ENCODE measurements at places on chromosomes 3 and 15. TPM values are rescaled to one million over a fixed set of nuclear protein-coding genes. Genes with fewer than 3 reads are reported as not detected.

GRCh38 chr3:146166415-146166821 lies 5.4 kb upstream of the PLOD2 start:
- H3K4me1 ChIP-seq, result peaks cover 41% of the 10 kb centered on the region
- peak overlapping the region; percentile 1 for H3K27ac ChIP-seq
- H3K36me3 ChIP-seq, result no peaks in the 10 kb centered on the region
- no peaks in the 10 kb centered on the region for H3K27me3 ChIP-seq

Gene NAALADL2
- 1.8 TPM for polyA plus RNA-seq

- no peaks in the 10 kb centered on the region for H3K27me3 ChIP-seq
- no peaks in the 10 kb centered on the region for H3K4me1 ChIP-seq
- H3K4me3 ChIP-seq, result no peak overlapping the region
- DNase-seq, result no peak
Observed at GRCh38 chr15:67564968-67565345, 22.5 kb downstream of the MAP2K5 start.

DNA sequence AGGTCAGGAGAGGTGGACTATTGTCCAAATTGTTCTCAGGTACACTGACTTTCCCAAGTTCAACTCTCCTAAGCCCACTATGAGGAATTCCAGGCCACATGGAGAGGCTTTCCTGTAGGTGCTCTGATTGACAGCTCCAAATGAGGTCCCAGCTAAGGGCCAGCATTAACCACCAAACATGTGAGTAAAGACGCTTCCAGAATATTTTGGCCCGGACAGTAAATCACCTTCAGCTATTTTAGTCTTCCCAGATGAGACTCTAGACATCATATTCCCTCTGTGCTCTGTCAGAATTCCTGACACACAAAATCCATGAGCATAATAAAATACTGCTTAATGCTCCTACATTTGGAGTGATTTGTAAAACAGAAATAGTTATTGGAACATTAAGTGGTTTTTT lies 135.5 kb downstream of the TGFBR2 start:
- H3K27ac ChIP-seq, result no peak overlapping the region
- no peaks in the 10 kb centered on the region for H3K36me3 ChIP-seq
- no peak overlapping the region for H3K4me3 ChIP-seq
- peaks cover 12% of the 10 kb centered on the region for H3K4me1 ChIP-seq

GRCh38 chr3:71101626-71102025 lies 481.9 kb downstream of the FOXP1 start:
- H3K36me3 ChIP-seq, result no peaks in the 10 kb centered on the region
- H3K4me1 ChIP-seq, result peaks cover 83% of the 10 kb centered on the region
- H3K27ac ChIP-seq, result peak overlapping the region; percentile 80

Gene MINAR1
- polyA plus RNA-seq, result not detected

Gene LYZL4
- polyA plus RNA-seq, result not detected

DNA sequence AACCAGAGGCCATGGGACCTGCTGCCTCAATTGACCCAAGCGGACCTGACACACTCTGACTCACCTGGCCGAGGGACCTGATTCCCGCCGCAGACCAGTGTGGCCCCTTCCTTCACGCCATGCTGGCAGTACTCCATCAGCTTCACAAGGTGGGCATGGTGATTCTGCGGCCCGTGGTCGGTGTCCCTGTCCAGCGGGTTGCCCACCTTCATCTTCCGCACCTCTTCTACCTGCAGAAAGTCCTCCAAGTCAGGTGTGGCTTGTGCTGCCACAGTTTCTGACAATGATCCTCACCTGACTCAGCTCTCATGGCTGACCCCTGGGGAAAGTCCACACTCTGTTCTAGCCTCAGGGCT lies 25.9 kb upstream of the SLC41A3 start:
- H3K27me3 ChIP-seq, result no peaks in the 10 kb centered on the region
- H3K4me1 ChIP-seq, result no peaks in the 10 kb centered on the region
- H3K4me3 ChIP-seq, result no peak overlapping the region
- H3K36me3 ChIP-seq, result no peaks in the 10 kb centered on the region

DNA sequence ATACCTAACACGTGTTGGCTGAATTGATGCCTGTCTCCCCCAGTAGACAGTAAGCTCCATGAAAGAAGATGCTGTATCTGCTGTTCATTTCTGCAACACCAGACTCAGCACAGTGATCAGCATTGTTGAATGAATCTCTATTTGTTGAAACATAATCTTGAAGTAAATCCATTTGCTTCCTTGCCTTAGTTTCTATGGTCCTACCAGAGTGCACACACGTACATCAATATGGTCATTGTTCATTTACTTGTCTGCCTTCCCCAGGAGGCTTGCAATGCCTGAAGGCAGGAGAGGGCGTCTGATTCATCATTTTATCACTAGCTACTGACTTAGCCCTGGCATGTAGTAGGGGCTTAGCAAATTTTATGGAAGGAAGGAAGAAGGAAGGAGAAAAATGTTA lies 19.2 kb downstream of the RBP2 start:
- DNase-seq, result no peak
- no peak overlapping the region for H3K27ac ChIP-seq
- no peaks in the 10 kb centered on the region for H3K27me3 ChIP-seq
- no peaks in the 10 kb centered on the region for H3K36me3 ChIP-seq

GRCh38 chr3:143188881-143189280 lies 69.3 kb downstream of the CHST2 start:
- no peaks in the 10 kb centered on the region for H3K4me1 ChIP-seq
- no peak overlapping the region for H3K27ac ChIP-seq
- no peak overlapping the region for H3K4me3 ChIP-seq
- no peaks in the 10 kb centered on the region for H3K36me3 ChIP-seq
- H3K27me3 ChIP-seq, result no peaks in the 10 kb centered on the region

GRCh38 chr3:20052851-20053250 lies 12.6 kb downstream of the KAT2B start:
- H3K4me3 ChIP-seq, result no peak overlapping the region
- peaks cover 43% of the 10 kb centered on the region for H3K4me1 ChIP-seq
- no peaks in the 10 kb centered on the region for H3K27me3 ChIP-seq
- H3K27ac ChIP-seq, result no peak overlapping the region
- DNase-seq, result no peak

DNA sequence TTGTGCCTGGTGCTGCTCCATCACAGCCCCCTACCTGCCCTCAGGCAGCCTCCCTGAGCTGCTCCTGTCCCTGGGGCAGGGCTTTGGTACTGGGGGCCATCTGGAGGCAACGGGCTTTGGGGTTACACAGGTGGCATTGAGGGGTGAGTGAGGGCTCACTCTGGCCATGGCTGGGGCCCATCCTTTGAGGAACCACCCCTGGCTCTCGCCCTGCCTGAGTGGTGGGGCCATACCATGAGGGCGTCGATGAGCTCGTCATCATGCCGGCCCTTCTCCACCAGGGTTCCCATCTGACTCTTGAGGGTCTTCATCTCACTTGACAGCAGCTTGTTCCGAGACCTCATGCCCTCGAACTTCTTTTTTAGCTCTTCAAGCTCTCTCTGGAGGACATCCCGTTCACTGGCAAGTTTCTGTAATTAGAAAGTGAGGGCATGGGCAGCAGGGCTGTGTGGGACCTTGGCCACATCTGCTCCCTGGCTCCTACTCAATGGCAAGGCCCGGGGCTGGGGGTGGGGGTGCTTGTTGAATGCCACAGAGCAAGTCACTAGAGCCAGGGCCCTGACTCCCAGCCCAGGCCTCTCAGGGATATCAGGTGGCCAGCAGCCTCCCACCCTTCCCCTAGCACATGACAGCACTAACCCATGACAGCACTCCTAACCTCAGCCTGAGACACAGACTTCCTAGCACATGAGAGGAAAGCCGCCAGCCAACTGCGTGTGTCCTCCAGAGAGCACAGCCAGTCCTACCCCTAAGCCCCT lies 33.5 kb downstream of the CCDC13 start:
- H3K27me3 ChIP-seq, result no peaks in the 10 kb centered on the region
- no peaks in the 10 kb centered on the region for H3K36me3 ChIP-seq
- H3K4me3 ChIP-seq, result no peak overlapping the region

DNA sequence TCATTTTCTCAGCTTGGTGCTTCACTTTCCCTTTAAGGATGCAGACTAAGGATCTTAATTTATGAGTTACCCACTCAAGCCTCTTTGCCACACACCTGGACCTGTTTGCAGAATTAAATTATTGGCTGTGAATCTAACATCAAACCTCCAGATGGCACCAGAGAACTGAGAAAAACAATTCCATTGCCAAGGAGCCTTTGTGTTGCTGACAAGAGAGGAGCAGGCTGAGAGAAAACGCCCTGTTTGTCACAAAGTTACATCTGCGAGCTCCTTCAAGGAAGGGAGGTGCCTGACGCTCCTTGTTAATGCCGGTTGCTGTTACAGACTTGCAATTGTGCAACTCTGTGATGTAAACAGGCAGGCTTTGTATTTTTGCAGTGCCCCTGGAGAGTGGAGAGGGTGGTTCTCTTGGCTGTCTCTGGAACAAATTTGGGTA lies 36.3 kb upstream of the TMC3 start:
- no peak overlapping the region for H3K4me3 ChIP-seq
- H3K27me3 ChIP-seq, result peaks cover 3% of the 10 kb centered on the region
- no peaks in the 10 kb centered on the region for H3K4me1 ChIP-seq
- no peaks in the 10 kb centered on the region for H3K36me3 ChIP-seq

Gene LSAMP
- polyA plus RNA-seq, result 6.5 TPM

DNA sequence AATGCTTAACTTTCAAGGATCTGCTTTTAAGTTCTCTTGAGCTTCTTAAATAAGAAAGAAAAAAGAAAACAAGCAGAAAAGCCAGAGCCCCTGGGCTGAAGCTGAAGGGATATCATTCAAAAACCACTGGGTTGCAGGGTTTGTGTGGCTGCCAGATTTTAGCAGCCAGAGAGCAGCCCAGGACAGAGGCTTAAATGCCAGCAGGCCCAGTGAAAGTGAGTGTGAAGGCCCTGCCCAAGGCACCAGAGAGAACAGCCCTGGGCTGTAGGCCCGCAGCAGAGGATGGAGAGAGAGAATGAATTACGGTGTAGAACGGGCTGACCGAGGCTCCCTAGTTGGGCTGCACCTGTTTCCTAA lies 106.3 kb upstream of the BOC start:
- H3K4me1 ChIP-seq, result peaks cover 15% of the 10 kb centered on the region
- DNase-seq, result peak; percentile 71
- no peaks in the 10 kb centered on the region for H3K27me3 ChIP-seq
- H3K27ac ChIP-seq, result peak overlapping the region; percentile 44

- peaks cover 15% of the 10 kb centered on the region for H3K4me1 ChIP-seq
- no peak overlapping the region for H3K27ac ChIP-seq
- DNase-seq, result no peak
- H3K36me3 ChIP-seq, result no peaks in the 10 kb centered on the region
- H3K27me3 ChIP-seq, result no peaks in the 10 kb centered on the region
- H3K4me3 ChIP-seq, result no peak overlapping the region
Observed at GRCh38 chr15:69744391-69745162, 292.0 kb downstream of the RPLP1 start.

- no peak overlapping the region for H3K27ac ChIP-seq
- no peak for DNase-seq
- H3K27me3 ChIP-seq, result no peaks in the 10 kb centered on the region
- no peaks in the 10 kb centered on the region for H3K36me3 ChIP-seq
Observed at GRCh38 chr15:59232476-59232875, 25.8 kb downstream of the LDHAL6B start.

DNA sequence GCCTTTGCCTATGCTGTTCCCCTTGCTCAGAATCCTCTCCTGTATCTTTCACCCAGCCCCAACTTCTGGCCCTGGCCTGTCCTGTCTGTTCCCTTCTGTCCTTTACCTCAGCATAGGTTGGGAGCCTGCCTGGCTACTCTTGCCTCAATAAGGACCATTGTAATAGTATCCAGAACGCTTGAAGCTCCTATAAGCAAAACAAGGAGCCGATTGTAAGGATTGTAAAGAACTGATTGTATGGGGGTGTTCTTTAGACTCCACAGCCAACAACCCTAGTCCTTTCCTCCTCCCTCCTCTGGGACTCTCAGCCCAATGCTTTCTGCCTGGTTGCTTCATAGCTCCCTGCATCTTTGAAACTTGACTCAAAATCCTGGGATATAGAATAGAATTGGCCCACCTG lies 18.7 kb upstream of the RAD54L2 start:
- H3K27me3 ChIP-seq, result no peaks in the 10 kb centered on the region
- no peaks in the 10 kb centered on the region for H3K36me3 ChIP-seq
- no peak overlapping the region for H3K27ac ChIP-seq
- no peak for DNase-seq
- H3K4me1 ChIP-seq, result no peaks in the 10 kb centered on the region
- H3K4me3 ChIP-seq, result no peak overlapping the region

Gene MKRN2
- polyA plus RNA-seq, result 18.6 TPM

DNA sequence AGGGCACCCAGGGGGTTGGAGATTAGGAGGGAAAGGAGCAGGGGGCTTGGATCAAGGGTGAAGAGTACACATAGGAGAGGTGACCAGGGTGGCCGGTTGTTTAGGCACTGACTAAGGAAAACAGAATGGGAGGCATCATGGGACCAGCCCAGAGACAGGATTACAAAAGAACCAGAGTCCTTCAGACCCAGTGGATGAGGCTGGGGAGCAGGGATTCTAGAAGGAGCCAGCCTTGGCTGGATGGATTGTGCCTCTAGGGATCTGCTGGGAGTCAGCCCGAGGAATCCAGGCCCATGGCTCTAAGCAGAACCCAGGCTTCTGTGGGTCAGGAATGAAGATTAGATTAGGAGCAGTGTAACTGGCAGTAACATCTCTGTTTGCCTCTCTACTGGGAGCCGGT lies 98.6 kb downstream of the ARNT2 start:
- no peak overlapping the region for H3K4me3 ChIP-seq
- H3K4me1 ChIP-seq, result peaks cover 13% of the 10 kb centered on the region
- H3K27ac ChIP-seq, result no peak overlapping the region
- H3K36me3 ChIP-seq, result no peaks in the 10 kb centered on the region

DNA sequence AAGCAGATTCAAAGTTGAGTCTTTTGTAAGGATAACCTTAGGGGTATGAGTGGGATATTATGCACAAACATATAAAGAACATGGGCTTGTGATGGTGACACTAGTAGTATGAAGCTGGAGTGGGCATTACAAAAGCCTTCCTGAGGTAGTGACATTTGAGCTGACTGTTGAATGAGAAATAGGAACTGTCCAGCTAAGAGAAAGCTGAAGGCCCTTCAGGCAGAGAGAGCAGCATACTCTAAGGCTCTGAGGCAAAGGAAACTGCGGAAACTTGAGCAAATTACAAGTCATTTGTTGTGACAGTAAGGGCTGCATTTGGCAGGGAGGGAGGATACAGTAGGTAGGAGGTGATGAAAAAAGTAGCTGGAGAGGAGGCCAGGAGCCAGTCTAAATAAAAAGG lies 190.7 kb upstream of the CD96 start:
- H3K27ac ChIP-seq, result no peak overlapping the region
- DNase-seq, result no peak
- no peaks in the 10 kb centered on the region for H3K4me1 ChIP-seq
- no peaks in the 10 kb centered on the region for H3K27me3 ChIP-seq
- H3K4me3 ChIP-seq, result no peak overlapping the region
- no peaks in the 10 kb centered on the region for H3K36me3 ChIP-seq

GRCh38 chr3:148916132-148916531 lies 51.0 kb downstream of the CPA3 start:
- H3K4me1 ChIP-seq, result no peaks in the 10 kb centered on the region
- no peak overlapping the region for H3K27ac ChIP-seq
- H3K4me3 ChIP-seq, result no peak overlapping the region
- H3K27me3 ChIP-seq, result no peaks in the 10 kb centered on the region
- no peak for DNase-seq
- H3K36me3 ChIP-seq, result no peaks in the 10 kb centered on the region

Gene GPX1
- 367 TPM for polyA plus RNA-seq
